Heart right ventricle (tissue), 16 donors: ENCODE measurements at places on chromosomes 4 and X.

DNA sequence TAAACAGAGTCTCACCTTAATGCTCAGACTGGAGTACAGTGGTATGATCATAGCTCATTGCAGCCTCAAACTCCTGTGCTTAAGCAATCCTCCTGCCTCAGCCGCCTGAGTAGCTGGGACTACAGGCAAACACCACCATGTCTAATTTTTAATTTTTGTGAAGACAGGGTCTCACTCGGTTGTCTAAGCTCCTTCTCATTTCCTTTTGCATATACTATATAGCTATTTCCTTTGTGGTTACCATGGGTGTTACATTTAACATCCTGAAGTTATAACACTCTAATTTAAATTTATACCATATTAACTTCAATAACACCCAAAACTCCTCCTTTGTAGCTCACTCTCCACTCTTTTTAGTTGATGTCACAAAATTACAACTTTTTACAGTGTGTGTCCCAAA is 114.3 kb downstream of the DCK start:
- no peak overlapping the region for H3K27ac ChIP-seq
- DNase-seq: no peak
- no peaks in the 10 kb centered on the region for H3K27me3 ChIP-seq
- no peaks in the 10 kb centered on the region for H3K4me1 ChIP-seq
- H3K4me3 ChIP-seq: no peak overlapping the region

GRCh38 chr4:153038623-153039311 is 102.6 kb downstream of the FHDC1 start:
- H3K36me3 ChIP-seq: no peaks in the 10 kb centered on the region
- H3K27me3 ChIP-seq: no peaks in the 10 kb centered on the region
- no peaks in the 10 kb centered on the region for H3K4me1 ChIP-seq
- no peak for DNase-seq
- H3K4me3 ChIP-seq: no peak overlapping the region

DNA sequence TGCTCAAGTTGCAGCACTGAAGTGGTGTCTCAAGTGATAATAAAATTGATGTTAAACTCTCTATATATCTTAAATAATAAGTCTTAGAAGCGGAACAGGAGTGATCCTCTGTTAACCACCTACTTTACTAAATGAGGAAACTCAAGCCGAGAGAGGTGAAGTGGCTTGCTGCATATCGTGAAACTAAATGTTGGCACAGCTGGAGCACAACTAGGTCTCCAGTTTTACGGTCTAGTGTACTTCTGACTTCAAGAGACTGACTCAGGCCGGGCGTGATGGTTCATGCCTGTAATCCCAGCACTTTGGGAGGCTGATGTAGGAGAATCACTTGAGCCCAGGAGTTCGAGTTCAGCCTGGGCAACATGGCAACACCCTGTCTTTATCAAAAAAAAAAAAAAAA is 35.5 kb upstream of the PLS3 start:
- no peaks in the 10 kb centered on the region for H3K27me3 ChIP-seq
- no peaks in the 10 kb centered on the region for H3K4me1 ChIP-seq
- H3K4me3 ChIP-seq: no peak overlapping the region
- H3K27ac ChIP-seq: no peak overlapping the region
- DNase-seq: no peak
- no peaks in the 10 kb centered on the region for H3K36me3 ChIP-seq

- H3K4me3 ChIP-seq: peak overlapping the region; percentile 72
- peaks cover 5% of the 10 kb centered on the region for H3K4me1 ChIP-seq
- DNase-seq: no peak
- H3K27ac ChIP-seq: no peak overlapping the region
- H3K27me3 ChIP-seq: no peaks in the 10 kb centered on the region
Measured at GRCh38 chrX:76428243-76429130, 977 bp downstream of the MAGEE1 start.

DNA sequence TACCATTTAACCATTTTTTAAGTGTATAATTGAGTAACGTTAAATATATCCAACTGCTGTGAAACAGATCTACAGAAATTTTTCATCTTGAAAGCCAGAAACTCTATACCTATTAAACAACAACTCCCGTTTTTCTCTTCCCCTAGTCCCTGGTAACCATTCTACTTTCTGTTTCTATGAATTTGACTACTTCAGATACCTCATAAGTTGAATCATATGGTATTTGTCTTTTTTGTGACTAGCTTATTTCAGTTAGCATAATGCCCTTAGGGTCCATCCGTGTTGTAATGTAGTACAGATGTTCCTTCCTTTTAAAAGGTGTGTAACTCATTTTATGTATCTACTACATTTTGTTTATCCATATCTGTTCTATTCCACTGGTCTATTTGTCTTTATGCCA is 48.7 kb downstream of the STAG2 start:
- H3K27ac ChIP-seq: no peak overlapping the region
- no peaks in the 10 kb centered on the region for H3K27me3 ChIP-seq
- H3K4me3 ChIP-seq: no peak overlapping the region

DNA sequence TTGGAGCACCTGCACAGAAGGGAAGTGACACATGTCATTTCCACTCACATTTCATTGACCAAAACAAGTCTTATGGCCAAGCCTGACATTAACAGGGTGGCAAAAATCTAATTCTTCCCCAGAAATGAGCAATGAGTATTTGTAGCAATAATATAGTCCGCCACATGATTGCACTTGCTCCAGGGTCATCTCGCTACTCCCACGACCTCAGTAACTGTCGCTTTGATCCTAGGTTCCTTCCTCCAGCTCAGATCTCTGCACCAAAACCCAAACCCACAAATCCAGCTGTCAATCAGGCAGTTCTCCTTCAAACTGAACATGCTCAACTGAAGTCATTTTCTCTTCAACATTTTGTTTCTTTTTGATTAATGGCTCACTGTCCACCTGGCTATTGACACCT is 25.2 kb upstream of the PTTG2 start:
- no peaks in the 10 kb centered on the region for H3K27me3 ChIP-seq
- no peaks in the 10 kb centered on the region for H3K36me3 ChIP-seq
- no peak overlapping the region for H3K27ac ChIP-seq
- H3K4me1 ChIP-seq: no peaks in the 10 kb centered on the region
- no peak for DNase-seq

GRCh38 chrX:148381603-148382002 is 118.8 kb upstream of the AFF2 start:
- H3K27me3 ChIP-seq: no peaks in the 10 kb centered on the region
- H3K4me1 ChIP-seq: no peaks in the 10 kb centered on the region
